ENCODE measurements at places on chromosomes 4 and X.

- no peak for DNase-seq
Measured at GRCh38 chr4:87354168-87355102, 31.8 kb upstream of the HSD17B13 start.

DNA sequence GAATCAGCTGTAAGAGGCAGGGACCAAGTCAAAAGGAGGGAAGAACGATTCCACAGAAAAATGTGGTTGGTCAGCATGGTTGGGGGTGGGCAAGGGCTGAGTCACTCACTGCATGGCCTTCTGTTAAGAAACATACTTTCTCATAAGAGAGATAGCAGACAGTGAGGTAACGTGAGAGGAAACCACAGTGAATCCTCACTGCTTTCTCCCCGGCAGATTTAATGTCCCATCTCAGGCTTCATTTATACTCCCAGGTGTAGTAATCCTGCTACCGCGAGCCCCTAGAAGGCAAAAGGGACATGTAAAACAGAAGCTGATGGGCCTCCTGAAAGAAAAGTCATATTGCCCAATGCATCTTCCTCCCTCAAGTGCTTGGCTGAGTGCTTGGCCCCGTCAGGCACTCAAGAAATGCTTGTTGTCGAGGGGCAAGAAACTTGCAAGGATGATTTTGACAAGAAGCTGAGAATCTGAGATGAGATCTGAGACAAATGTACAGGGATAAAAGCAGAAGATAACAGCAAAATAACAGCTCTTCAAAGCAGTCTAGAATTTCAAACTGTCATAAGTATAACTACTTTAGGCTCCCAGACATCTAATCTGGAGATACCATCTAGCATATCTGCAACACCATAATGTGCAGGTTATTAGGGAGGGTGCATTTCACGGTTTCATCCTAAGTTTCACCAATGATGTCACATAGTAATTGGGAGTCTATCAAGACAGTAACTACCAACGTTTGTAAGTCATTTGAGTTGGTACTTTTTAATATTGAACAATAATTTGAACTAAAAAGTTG lies 40.2 kb downstream of the SH3KBP1 start:
- peak; percentile 60 for DNase-seq

- no peak for DNase-seq
Measured at GRCh38 chr4:5662555-5662954, 45.8 kb downstream of the EVC2 start.

DNA sequence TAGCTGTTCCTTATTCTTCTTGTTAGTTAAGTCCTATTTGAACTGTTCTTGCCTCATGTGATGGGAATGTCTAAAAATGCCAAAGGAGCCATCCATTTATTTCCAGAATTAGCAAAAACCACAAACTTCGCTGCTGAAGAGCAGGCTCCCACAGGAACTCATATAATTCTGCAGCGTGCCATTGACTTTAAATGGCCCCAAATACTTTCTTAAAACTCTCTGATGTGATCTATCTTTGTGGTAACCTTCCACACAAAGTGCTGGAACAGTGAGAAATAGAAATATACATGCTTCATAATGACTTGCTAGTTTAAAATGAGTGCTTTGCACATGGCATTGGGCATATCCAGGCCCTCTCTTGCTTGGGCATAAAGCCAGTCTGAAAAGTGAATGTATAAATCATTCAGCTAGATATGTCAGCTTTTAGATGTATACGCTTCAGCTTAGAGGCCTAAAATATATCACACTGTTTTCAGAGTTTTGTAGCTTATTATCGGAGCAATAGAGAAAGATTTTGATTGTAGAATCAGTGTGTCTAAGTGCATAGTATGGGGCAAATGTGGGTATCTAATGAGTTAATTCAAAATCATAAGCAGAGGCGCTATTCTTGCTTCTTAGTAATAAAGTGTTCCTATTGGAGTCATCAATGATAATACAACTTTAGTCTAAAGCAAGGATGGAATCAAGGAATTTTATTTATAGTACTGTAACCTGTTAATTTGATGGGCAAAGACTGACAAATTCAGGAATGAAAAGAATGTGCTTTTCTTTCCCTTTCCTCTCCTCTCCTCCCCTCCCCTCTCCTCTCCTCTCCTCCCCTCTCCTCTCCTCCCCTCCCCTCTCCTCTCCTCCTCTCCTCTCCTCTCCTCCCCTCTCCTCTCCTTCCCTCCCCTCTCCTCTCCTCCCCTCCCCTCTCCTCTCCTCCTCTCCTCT lies 392.2 kb upstream of the ZFP42 start:
- DNase-seq, result no peak

DNA sequence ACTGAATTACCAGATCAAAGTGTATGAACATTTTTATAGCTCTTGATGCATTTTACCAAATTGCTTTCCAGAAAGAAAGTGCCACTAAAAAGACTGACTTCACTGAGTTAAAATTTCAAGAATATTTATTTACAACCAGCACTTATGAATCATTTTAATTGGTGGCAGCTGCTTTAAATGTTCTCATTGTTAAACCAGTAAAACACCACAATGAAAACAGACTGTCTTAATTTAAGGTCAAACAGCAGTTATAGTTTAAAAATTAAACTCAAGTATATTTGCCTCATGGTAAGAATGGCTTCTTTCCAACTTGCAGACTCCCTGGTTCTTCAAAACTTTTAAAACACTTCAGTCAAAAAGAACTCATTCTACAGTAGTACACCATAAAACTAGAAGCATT lies 36.9 kb downstream of the AMMECR1 start:
- no peak for DNase-seq

GRCh38 chr4:94757192-94758140 lies at the start of gene BMPR1B:
BMPR1B (plus strand) TSS chr4:94757955; CDS start chr4:95104425, 346,470 bp downstream.
- DNase-seq, result no peak

DNA sequence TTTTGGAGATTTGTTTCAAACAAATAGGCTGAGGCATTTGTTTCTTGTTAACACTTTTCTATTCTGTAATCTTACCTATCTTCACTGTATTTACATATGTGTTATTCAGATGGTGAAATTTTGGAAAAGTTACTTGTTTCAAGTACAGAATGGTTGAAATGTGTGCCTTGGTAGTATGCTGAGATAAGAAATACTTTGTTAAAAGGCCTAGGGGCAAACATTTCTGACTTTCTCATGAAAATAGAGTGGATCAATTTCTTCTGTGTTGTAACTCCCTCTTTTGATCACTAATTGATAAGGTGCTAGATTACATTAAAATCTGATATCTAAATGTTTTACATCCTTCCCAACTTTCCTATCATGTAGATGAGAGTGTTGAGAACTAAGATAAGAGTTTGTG lies 18.1 kb downstream of the USO1 start:
- no peak for DNase-seq

DNA sequence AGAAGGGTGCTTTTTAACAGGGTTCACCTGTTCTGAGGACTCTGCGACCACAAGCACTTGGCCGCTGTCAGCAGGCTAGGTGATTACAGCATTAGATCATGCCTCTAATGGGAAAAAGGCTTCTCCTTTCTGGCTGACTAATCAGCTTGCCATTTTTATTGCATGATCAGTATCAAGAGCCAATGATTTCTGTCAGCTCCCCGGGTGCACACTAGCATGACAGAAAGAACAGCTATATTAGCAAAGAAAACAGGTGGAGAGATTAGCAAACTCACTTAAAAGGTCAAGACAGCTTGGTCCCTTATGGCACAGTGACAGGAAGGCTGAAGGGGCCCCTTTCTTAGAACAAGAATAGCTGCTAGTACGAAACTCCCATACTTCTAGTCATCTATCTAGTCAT lies 170.0 kb downstream of the SMIM20 start:
- DNase-seq, result no peak

- DNase-seq, result no peak
Measured at GRCh38 chr4:150236626-150237025, 158.4 kb downstream of the DCLK2 start.

DNA sequence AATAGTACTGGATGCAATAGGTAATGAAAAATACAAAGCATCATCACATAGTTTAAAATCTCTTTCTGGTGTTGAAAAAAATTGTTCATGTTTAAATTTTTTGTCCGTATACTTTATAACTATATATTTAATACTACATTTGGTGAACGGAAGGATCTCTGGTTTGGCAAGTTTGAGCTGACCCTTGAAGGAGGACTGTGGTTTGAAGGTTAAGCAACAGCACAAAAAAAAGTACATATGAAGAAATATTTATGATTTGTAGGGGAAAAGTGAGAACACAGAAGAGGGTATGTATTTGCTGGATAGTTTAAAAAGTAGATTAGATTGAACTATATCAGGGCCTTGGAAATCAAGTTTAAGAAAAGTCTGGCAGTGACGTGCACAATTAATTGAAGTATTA lies 13.3 kb downstream of the SRP72 start:
- no peak for DNase-seq

DNA sequence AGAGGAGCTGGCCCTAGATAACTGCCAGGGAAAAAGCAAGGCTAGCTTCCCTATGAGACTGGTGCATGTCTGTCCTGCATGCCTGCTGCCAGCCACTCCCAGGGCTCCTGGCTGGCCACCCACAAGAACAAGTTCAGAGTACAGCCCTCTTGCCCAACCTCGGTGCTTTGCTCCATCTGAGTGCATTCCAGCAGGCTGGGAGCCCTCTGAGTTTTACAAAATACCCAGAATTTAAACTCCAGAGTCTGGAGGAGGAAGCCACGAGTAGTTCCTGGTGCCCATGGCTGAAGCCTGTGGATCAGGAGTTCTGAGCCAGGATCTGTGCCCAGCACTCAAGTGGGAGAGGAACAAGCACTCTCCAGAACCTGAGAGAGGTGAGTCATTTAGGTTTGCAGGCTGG lies 111.6 kb downstream of the MAGEE2 start:
- DNase-seq, result no peak

GRCh38 chrX:46463682-46464081 lies 81.5 kb downstream of the ZNF674 start:
- no peak for DNase-seq

DNA sequence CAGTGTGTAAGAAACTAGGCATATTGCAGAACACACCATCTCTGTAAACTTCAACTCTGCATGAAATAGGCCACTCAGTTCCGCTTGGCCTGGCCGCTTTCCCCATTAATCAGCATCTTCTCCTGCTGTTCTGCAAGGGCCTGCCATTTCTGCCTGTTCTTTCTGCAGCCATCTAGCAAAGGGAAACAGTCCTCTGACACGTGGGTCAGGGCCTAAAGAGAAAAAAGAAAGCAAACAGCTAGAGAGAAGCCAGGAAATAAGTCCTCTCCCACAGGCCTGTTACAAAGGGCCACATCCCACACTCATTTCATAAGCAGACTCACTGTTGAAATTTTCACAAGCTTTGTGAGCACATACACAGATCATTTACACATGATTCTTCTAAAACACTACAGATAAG lies 130.1 kb downstream of the PDE5A start:
- peak; percentile 68 for DNase-seq

GRCh38 chr4:145660064-145660463 lies 19.9 kb upstream of the C4orf51 start:
- no peak for DNase-seq

DNA sequence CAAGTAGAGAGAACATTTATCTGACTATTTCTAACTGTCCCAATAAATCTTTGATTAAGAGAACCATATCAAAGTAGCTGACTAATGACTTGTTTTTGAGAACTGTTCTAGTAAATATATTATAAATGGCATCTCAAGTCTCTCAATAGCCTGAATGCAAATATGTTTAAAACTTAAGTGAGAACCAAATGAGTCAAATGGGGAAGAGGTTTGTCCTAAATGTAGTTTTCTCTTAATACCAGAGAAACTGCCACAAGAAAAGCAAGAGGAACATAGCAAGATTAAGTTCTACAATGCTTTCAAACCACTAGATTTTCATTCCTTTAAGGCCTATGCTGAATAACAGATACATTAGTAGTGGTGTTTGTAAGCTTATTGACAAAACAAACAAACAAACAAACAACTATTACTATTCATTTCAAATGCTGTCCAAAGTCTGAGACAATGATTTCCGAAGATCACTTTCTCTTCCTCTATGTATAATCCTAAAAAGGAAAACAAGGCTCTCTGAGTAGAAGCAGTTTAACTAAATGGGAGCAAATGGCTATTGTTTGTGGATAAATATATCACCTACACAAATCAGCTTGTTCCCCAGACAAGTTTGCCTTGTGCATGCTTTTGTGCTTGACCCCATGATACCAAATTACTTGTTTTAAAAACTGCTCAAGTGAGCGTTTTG lies 408.4 kb upstream of the EMCN start:
- DNase-seq, result no peak

DNA sequence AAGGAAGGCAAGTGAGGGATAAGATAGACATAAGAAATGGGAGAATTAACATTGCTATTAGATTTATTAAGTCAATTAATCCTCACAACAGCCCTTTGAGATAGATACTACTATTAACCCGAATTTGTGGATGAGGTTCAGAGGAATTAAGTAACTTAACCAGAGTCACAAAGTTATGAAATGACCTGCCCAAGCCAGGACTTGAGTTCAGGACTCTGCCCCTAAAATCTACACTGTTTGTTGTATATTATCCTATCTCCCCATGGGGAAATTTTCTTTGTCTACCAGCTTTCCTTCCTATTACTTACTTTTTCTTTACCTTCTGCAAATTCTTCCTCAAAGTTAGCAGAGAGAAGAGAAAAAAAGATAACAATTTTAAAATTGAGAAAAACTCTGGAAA lies 33.4 kb upstream of the UBQLN2 start:
- DNase-seq, result no peak

DNA sequence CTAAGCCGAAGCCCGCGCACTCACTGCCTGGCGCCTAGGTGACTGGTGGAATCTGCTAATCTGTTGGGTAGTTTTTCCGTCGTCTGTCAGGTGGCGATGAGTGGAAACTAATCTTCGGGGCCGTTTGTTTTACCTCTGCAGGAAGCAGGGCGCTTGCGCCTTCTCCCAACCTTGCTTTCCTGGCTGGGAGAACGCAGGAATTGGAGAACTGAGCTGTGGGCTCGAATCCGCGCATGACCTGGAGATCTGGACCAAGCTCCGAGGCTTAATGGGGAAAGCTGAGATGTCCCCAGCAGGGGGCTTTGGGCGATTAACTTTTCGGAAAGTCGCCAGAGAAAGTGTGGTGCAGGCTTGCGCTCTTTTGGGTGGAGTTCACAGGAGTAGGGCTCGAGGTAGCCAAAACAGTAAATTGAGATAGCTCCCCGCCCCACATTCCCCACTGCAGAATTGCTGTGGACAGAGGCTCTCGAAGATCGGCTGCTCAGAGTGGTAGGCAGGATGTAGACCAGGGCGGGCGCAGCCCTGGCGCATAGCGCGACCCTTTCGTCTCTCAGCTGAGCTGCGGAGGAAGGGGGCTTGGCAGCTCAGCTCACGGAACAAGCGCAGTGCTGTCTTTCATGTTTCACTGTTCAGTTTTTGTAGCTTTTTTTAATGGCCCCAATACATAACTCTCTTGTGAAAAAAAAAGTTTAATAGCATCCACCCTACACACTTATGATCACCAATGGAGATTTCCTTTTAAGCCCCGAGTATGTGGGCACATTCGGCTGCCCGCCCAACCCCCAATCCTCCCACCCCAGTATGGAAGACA lies 2.7 kb upstream of the FGF5 start:
- DNase-seq, result no peak

- DNase-seq, result no peak
Measured at GRCh38 chr4:87120411-87121162, 99.8 kb downstream of the KLHL8 start.

DNA sequence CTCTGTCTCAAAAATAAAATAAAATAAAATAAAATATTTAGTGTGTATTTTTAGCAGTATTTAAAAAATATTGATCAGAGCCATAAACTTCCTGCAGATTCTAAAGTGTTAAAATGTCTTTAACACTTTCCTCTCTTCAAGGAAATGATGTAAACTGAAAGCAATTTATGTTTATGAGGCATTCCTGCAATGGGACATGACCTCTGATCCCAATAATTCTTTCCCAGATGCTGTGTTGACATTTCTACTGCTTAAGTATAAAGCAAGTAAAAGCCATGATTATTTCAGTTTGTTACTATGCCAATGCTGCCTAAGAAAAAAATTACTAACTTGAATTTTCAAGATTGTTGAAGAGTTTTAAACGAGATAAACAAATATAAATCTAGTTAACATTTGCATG lies 29.0 kb downstream of the COQ2 start:
- DNase-seq, result no peak
